Right hindlimb (tissue), 1 donor: ENCODE measurements at places on chromosomes 12 and 14.

- DNase-seq = no peak
Measured at GRCh38 chr12:29283969-29284700, 96.8 kb downstream of the ERGIC2 start.

DNA sequence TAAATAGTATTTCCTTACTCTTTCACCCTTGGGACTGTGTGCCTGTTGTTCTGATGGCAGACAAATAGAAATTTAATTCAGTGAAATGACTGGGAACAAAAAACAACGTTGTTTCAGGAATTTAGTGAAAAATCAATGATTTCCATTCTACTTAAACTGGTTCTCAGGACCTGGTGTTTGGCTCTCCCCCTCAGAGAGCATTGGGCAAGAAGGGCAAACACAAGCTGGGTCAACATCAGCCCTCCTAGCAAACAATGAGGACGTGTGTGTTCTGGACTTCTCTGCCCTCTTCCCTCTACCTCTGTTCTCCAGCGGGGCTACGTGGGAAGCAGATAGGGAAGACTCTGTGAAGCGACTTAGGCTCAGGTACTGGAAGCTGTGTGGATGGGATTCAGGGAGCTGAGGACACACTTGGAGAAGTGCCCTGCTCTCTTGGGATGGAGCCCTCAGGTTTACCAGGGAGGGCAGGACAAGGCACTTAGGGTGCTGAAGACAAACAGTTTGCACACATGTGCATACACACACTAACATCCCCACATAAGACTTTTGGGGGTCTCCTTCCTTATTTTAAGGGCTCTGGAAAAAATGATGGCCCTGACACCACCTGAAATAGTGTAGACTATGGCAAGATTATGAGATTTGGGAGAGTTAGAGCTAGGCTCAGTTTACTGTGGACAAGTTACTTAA lies 7.6 kb upstream of the SERPINA1 start:
- DNase-seq = no peak

DNA sequence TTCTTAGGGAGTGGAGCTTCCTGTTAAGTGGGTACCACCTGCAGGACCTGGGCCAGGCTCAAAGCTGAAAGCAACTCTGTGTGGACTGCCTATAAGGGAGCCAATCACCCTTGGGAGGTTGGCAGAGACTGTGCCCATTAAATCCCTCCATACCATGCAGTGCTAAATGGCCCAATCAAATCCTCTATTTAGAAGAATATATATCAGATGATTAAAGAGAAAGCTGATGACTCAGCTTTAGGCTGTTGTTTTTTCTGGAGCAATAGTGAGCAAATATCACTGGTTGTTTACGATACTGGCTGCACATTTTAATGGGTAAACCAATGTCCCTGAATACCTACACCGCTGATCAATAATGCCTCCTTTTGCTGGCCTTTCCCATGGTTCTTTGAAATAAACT lies 101.3 kb downstream of the TMX1 start:
- DNase-seq = no peak

DNA sequence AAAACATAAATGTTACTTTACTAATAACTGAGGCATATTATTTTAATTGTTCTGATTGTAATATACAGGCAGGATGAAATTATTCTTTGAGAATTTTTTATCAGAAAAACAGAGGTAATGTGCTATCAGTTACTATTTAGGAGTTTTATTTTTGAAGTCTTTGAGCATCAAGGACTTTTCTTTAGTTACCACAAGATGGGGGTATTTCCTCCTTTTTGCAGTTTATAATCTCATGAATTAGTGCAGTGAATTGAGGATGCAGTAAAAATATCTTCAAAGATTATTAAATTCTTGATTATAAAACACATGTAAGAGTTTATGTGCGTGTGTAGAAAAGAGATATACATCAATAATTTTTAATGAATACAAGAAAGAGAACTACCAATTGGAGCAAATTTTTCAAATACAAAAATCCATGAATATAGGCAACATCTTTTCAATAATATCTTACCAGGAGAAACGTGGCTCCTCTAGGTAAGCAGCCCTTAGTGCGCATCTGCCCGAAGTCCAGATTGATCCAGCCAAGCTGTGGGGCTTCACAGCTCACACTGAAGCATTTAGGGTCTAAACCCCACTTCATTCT lies 71.6 kb downstream of the ERGIC2 start:
- DNase-seq = no peak

GRCh38 chr12:58720421-58720820 lies 199.9 kb downstream of the LRIG3 start:
- DNase-seq = no peak

- DNase-seq = no peak
Measured at GRCh38 chr12:9741726-9742125, 8.8 kb upstream of the CLECL1 start.

- DNase-seq = peak; percentile 26
Measured at GRCh38 chr14:60867503-60868172, 113.2 kb downstream of the TRMT5 start.

- DNase-seq = peak; percentile 56
Measured at GRCh38 chr12:72346363-72346944, 74.3 kb downstream of the TRHDE start.

DNA sequence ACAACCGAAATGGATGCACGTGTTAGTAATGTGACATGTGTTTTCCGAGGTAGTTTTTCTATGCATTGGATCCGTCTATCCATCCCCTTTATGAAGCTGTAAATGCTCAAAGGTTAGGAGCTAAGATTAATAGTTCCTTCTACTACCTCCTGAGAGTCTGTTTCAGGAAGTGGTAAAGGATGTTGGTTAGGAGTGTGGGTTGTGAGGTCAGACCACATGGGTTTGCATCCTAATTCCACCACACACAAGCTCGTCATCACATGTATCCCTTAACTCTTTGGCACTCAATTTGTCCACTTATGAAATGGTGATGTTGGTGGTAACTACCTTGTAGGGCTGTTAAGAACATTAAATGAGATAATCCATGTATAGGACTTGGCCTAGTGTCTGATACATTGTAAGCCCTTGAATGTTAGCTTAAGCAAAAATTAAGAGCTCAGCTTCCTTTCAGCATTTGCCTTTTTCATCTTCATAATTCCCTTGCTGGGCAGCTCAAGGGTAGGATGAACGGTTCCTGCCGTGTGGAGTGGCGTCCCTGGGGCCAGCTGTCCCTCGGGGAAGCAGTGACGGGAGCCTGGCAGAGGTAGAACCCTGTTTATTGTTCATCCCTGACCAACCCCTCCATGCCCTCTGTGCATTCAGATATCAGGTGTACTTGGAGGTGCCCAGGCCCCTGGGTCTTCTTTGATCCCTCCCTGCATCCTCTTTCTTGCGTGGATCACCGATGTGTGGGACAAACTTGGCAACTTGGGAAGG lies 52.3 kb downstream of the TSPAN9 start:
- no peak for DNase-seq

GRCh38 chr12:132719141-132719953 lies 8.7 kb downstream of the PGAM5 start:
- no peak for DNase-seq

DNA sequence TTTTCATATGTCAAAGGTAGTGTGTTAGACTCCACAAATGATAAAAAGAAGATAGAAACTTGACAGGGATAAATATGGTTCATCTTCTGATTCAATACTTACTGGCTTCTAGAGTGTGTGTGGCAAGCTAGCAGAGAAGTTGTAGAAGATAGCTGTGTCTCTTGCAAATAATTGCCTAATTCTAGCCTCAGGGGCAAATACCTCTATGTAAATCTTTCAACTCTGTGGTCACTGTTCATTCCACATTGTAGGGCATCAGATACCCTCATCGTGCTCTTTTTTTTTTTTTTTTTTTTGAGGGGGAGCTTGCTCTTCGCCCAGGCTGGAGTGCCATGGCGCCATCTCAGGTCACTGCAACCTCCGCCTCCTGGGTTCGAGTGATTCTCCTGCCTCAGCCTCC lies 1.7 kb downstream of the OLR1 start:
- DNase-seq = no peak

- DNase-seq = peak; percentile 35
Measured at GRCh38 chr12:95608252-95609033, 57.2 kb upstream of the USP44 start.

DNA sequence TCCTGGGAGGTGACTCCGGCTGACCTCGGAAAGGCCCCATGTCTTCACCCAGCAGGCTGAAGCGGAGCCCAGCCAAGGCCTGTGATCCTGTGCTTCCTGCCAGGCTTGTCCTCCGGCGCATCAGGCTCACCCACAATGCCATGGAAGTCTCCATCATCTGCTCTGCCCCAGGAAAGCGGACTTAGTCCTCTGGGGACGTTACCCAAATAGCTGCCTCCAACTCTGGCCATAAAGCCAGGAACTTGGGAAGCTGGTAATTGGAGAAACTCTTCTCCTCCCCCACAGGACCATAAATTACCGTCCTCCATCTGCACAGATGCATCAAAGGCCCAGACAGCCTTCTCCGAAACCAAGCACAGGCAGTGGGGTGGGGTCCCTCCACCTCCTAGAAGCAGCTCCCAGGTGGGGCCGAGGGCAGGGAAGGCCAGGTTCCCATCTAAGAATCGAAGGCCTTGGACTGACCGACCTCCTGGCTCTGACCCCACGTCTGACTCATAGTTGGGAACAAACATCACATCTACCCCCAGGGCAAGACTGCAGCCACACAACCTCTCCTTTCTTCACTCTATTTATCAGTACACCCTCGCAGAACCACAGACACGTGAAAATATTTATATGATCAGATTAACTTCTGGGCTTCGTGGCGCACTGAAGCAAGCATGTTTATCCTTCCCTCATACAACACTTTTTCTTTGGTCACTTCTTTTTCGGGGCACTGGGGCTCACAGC lies 56.4 kb downstream of the PITPNM2 start:
- DNase-seq = peak; percentile 48

DNA sequence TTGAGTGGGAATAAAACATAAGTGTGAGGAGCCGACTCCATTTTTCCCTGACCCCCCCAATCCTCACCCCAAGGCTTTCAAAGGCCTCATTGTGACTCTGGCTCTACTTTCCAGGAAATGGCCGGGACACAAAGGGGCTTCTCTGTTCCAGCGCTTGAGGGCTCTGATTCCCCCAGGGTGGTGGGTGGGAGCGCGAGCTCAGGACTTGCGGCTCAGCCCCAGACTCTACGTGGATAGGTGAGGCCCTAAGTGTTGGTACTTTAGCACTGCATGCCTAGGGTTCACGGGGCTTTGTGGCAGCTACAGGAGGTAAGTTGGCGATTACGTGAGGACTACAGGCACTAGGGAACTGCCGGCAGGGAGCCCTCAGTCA lies 553 bp downstream of the CNPY2 start:
- DNase-seq = peak; percentile 32

DNA sequence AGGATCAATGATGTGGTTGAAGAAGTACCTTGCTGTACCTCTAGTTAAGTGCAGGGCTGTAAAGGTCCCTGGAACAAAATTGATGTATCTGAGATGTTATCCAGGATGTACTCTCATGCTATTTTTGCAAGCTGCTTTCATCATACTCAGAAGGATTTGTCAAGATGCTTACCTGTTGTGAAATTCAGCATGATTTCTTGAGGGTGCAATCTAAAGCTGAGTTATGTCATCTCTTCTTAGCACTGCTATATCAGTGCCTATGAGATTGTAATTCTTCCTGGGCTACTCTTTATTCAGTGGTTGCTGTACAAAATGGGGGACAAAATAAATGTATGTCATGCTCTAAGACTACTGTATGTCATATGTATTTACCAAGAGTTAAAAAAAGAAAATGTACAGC lies 340.7 kb upstream of the LMO3 start:
- DNase-seq = no peak

- no peak for DNase-seq
Measured at GRCh38 chr12:92729773-92730305, 27.1 kb downstream of the PLEKHG7 start.

GRCh38 chr14:56686416-56686815 lies 106.8 kb downstream of the TMEM260 start:
- DNase-seq = no peak

DNA sequence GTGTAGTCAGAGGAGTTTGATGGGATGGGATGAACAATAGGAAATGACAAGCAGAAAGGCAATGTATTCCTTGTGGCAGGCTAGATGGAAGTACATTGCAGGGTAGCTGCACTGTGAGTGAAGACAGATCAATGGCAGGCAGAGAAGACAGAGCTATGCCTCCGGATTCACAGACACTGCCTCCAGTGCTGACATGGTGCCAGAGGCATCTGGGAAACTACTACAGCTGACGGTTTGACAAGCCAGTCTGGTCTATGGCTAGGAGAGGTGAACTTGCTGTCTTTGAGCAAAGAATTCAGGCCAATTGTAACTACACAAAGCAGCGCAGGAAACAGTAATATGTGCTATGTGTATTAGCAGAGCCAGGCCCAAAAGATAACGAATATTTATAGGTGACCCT lies 193.5 kb downstream of the DIO2 start:
- DNase-seq = peak; percentile 21
